NCI-H1436 (cell line): ENCODE measurements at places on chromosomes 16 and 17.

GRCh38 chr16:1113489-1113888 lies 17.4 kb upstream of the C1QTNF8 start:
- no peak for DNase-seq

DNA sequence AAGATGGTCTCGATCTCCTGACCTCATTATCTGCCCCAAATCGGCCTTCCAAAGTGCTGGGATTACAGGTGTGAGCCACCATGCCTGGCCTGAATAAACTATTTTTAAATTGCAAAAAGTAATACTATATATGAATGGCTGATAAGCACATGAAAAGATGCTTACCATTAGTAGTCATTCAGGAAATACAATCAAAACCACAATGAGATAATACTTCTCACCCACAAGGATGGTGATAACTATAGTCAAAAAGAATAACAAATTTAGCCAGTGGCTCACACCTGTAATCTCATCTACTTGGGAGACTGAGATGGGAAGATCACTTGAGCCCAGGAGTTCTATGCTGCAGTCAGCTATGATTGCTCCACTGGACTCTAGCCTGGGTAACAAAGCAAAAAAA lies 2.4 kb upstream of the TACO1 start:
- DNase-seq = no peak

DNA sequence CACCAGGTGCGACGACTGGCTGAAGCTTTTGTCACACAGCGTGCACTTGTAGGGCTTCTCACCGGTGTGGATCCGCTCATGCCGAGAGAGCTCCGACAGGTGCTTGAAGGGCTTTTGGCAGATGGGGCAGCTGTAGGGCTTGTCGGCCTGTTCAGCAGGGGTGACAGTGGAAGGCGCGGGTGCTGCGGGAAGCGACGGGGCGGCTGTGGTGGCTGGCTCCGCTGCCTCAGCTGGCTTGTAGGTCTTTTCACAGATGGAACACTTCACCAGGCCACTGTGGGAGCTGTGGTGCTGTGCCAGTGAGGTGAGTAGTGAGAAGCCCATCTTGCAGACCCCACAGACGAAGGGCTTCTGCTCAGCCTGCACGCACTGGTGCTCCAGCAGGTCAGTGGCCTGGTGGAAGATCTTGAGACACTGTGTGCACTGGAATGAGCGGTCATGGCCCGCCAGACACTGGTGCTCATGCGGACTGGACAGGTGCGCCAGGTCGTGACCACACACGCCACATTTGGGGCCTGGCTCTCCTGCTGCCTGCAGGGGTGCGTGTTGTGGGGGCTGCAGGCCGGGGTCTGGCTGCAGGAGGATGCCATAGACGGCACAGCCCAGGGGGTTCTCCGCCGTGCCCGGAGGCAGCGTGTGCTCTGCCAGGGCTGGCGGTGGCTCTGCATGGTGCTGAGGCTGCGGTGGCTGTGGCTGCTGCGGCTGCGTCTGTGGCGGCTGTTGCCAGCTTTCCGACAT lies 2.8 kb downstream of the ZNF319 start:
- DNase-seq = no peak

GRCh38 chr17:8038954-8039610 lies at the start of gene ALOX15B:
Gene ALOX15B, plus strand, starts transcription at chr17:8039059. Its CDS starts 97 bp downstream, at chr17:8039156.
- DNase-seq = no peak

GRCh38 chr16:4176906-4177417 lies 60.7 kb upstream of the ADCY9 start:
- peak; percentile 47 for DNase-seq

DNA sequence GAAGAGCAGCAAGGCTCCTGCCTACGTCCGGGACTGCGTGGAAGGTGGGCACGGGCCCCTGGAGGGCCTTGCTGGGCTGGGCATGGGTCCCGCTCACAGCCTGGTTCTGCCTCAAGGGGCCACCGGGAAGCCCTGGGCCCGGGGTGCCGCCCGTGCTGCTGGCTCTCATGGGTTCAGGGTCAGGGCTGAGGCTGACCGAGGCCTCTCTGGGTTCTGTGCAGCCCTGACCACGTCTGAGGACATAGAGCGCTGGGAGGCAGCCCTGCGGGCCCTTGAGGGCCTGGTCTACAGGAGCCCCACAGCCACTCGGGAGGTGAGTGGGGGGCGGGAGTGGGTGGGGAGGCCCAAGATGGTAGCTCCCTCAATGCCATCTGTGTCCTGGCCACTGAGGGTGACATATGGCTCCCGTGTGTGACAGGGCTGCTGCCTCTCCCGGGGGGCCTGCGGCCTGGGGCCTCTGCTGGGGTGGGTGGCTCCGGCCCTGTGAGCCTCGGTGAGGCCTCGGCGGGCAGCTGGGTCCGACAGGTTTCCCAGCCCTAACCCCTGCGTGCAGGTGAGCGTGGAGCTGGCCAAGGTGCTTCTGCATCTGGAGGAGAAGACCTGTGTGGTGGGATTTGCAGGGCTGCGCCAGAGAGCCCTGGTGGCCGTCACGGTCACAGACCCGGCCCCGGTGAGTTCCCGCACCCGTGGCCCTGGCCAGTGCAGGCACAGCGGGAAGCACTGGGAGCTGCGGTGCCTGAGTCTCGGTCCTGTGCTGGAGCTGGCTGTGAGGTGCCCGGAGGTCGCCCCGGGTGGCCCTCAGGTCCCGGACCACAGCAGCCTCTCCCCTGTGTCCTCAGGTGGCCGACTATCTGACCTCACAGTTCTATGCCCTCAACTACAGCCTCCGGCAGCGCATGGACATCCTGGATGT lies 9.2 kb downstream of the TELO2 start:
- no peak for DNase-seq

DNA sequence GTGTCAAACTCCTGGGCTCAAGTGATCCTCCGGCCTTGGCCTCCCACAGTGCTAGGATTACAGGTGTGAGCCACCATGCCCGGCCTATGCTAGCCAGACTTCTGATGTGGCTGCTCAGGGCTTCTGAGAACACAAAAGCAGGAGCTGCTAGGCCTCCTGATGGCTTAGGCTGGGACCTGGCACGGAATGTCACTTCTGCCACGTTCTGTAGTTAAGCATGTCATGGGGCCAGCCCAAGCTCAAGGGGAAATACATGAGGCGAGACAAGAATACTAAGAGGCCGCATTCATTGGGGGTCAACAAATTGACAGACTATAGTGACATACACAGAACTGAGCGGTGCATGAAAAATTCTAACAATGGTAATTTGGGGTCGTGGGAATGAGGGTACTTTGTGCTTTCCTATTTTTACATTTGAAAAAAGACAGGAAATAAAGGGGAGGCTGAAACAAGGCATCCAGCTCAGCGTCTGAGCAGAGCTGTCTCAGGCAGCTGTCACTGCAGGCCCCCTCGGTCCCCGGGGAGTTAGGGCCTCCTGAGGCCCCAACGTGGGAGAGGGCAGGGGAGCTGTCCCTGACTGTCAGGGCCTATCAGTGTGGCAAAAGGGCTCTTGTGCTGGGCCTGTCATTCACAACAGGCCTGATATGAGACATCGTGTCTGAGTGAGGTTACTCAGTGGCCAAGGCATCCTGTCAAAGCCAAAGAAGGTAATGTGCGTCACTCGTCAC lies 26.4 kb downstream of the CFAP20 start:
- peak; percentile 15 for DNase-seq

GRCh38 chr17:27285516-27285915 lies 8.4 kb upstream of the WSB1 start:
- DNase-seq = no peak

GRCh38 chr16:84726669-84727467 lies 27.1 kb downstream of the USP10 start:
- no peak for DNase-seq

- DNase-seq = no peak
Observed at GRCh38 chr16:85104821-85105391, 7.4 kb downstream of the CIBAR2 start.

- DNase-seq = no peak
Observed at GRCh38 chr17:69059458-69060175, 1.1 kb downstream of the ABCA9 start.

GRCh38 chr17:19753661-19754463 lies 5.8 kb upstream of the ALDH3A1 start:
- peak; percentile 29 for DNase-seq

DNA sequence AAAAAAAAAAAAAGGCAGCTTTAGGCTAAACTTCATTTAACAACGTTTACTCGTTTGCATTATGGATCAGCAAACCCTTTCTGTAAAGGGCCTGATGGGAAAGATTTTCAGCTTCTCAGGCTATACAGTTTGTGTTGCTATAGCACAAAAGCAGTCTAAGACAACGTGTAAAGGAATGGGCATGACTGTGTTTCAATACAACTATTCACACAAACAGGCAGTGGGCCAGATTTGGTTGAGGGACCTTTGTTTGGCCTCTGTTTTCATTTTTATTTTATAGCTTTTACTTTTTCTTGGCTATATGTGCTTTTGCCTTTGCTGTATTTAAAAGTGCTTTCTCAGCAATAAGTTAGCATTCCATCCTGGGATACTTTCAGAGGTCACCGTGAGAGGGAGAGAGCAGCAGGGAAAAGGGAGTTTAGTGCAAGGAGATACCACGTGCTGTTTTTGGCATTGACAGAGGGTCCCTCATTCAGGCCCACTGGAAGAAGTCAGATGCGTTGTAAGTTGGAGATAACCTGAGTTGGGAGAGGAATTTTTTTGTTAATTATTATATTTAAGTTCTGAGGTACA lies 335.6 kb downstream of the UTP18 start:
- DNase-seq = no peak

GRCh38 chr16:10997485-10997884 lies 53.1 kb downstream of the CLEC16A start:
- no peak for DNase-seq

- DNase-seq = no peak
Observed at GRCh38 chr17:10083864-10084263, 114.5 kb downstream of the GAS7 start.

DNA sequence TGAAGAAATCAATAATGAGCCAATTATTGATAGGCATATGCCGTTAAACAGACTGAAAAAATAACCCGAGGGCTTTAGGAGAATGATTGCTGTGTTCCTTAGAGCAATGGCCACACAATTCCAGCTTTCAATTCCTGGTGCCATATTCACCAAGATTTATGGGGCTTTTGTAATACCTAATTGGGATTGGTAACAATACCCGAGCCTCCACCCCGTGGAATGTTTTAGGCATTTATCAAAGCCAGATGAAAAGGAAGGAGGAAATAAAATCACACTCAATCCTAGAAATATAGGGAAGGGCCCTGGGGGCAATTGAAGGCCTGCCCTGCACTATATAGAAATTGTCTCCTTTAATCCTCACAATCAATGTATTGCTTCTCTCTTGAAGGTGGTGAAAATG lies 42.1 kb upstream of the MLYCD start:
- no peak for DNase-seq

DNA sequence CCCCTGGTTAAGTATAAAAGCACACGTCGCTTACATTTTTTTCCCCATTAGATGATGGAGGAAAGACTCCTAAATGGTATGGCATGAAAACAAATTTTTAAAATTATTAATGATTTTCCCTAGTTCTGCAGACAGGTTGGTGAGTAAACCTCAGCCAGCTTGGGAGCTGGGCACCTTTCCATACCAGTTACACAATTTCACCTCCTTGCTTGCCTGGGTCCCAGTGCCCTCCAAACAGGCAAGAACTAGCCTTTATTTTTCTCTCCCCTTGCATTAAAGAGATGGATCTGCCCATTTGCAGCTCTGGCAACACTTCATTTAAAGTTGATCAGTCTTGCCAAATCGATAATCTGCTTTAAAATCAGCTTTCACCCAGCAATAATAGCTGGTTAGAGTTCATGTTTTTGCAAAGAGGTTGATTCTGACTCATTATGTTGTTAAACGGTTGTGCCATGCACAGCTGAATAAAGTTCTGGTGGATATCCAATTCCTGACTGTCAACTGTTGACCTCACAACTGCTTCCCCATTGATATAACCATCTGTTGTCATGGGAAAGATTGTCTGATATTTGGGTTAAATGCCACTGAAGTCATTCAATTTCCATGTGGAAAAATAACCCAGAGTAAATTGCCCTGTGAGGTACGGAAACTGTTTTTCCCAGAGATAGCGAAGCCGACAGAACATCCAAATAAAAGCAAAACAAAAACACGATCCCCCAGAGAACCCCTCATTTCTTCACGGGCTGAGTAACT lies 1.3 kb downstream of the C17orf58 start:
- DNase-seq = no peak

GRCh38 chr17:79286440-79286839 lies 211.8 kb downstream of the ENGASE start:
- DNase-seq = no peak

DNA sequence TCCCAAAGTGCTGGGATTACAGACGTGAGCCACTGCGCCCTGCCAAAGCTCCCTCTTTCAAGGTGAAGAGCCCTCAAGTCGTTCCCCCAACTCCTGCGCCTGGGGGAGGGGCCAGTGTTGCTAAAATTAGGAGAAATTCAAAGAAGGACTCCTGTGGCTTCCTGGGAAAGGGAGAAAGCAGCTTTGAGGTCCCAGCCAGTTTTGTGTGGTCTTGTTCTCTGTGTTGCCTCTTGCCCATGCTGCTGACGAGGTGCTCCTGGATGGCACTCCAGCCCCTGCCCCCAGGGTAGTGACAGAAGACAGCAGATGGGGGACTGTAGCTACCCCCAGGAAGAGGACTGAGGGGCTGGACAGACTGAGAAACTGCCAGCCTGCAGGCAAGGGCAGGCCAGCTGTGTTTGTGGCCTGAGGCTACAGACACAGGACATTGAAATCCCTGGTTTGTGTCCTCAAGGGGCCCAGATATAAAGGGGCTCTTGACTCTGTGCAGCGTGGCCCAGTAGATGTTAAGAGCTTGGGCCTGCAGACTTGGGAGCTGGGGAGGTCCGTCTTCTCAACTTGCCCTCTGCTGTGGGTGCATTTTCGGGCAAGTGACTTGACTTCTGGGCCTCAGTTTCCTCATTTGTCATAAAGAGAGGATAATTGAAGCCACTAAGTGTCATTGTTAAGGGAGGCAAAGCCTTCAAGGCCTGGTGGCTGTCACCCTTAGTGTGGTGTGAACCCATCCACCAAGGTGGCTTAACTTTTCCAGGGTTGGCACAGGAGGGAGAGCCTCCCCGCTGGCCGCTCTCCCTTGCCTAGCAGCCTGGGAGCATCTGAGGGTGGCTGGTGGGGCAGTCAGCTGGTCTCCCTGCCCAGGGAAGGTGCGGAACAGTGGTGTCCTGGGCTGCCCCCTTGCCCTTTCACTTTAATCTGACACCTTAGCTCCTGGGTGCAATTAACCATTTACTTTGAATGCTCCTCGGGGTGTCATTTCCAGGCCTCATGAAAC lies 4.1 kb downstream of the UBALD2 start:
- DNase-seq = no peak

DNA sequence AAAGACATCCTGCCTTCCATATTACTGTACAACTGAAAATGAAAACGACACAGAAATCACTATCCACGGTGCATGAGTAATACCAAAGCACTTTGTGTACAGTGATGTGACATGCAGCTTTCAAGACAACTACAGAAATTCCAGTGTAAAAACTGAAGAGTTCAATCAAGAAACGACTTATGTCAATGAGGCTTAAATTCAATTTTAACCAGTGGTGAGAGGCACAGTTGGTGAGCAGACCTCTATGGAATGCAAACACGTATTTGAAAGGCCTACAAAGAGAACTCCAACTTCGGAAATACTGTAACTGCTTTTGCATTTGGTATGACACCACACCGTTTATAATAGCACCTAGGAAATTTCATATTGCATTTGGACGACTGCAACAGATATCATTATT lies 87.6 kb downstream of the USP31 start:
- no peak for DNase-seq

GRCh38 chr17:59542960-59543635 lies 22.3 kb upstream of the DHX40 start:
- DNase-seq = no peak
